ENCODE measurements at places on chromosomes 1 and 21.

DNA sequence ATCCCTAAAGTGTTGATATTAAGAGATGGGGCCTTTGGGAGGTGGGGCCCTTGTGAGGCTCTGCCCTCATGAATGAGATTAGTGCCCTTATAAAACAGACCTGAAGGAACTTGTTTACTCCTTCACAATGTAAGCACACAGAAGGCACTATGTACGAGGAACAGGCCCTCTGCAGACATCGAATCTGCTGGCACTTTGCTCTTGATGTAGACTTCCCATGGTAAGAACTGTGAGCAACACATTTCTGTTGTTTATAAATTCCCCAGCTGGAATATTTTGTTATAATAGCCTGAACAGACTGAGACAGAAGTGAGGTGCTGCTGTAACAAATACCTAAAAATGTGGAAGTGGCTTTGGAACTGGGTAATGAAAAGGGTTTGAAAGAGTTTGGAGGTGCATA is 193.2 kb downstream of the TGFB2 start:
- DNase-seq, result no peak

DNA sequence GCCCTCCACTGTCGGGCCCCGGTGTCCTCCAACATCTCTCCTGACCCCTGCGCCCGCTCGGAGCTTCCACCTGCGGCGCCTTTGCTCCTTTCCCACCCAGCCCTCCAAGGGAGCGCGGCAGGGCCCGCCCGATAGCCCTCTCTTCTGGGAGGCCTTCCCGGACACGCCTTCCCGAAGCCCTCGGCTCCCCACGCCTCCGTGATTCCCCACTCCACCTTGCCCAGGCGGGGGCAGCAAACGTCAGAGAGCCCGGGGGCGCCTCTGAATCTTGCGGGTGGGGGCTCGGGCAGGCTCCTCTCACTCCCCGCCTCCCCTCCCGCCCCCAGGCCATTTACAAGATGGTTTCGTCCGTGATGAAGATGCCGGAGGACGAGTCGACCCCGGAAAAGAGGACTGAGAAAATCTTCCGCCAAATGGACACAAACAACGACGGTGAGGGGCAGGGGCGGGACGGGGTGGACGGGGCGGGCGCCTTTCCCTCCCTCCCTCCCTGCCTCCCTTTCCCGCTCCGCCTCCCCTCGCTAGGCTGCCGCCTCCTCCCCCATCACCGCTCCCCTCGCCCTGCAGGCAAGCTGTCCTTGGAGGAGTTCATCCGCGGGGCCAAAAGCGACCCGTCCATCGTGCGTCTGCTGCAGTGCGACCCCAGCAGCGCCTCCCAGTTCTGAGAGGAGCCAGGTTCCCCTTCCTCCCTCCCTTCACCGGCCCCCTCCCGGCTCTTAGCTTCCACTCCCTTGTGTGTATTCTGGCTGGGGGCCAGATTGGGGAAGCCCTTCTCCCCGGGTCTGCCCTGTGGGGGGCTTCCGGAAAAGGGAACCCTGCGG is 7.1 kb downstream of the HPCA start:
- no peak for DNase-seq

GRCh38 chr1:167922023-167922422 is 8.1 kb upstream of the ADCY10 start:
- peak; percentile 44 for DNase-seq

GRCh38 chr1:175830500-175830899 is 87.1 kb upstream of the TNR start:
- no peak for DNase-seq

DNA sequence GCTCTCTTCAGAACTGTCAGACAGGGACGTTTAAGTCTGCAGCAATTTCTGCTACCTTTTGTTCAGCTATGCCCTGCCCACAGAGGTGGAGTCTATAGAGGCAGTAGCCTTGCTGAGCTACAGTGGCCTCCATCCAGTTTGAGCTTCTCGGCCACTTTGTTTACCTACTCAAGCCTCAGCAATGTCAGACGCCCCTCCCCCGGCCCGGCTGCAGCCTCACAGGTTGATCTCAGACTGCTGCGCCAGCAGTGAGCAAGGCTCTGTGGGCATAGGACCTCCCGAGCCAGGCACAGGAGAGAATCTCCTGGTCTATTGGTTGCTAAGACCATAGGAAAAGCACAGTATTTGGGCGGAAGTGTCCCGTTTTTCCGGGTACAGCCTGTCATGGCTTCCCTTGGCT is 89.9 kb upstream of the PDC start:
- no peak for DNase-seq

- no peak for DNase-seq
Observed at GRCh38 chr21:29534448-29534847, 235.7 kb downstream of the BACH1 start.
